ENCODE measurements at places on chromosomes 5 and 9. TPM values are rescaled to one million over a fixed set of nuclear protein-coding genes. Genes with fewer than 3 reads are reported as not detected.

Gene WDR55
- 35.7 TPM for total RNA-seq

Gene SPATA31D4
- total RNA-seq = not detected

Gene DNAH5
- total RNA-seq = not detected

Gene FST
- not detected for total RNA-seq

Gene S100Z
- total RNA-seq = 3.1 TPM

Gene PCDHAC1
- not detected for total RNA-seq

Gene INSL4
- not detected for total RNA-seq

Gene RNF180
- total RNA-seq = not detected

Gene CCL21
- total RNA-seq = not detected

Gene FAM169A
- total RNA-seq = 6.0 TPM

Gene BTNL8
- not detected for total RNA-seq

Gene PCDHAC2
- total RNA-seq = not detected

Gene CARTPT
- not detected for total RNA-seq

Gene TEK
- total RNA-seq = not detected

Gene PCDHGA8
- 0.07 TPM for total RNA-seq

Gene CLINT1
- 72.2 TPM for total RNA-seq

Gene PIP5KL1
- total RNA-seq = 1.8 TPM

Gene WDR38
- total RNA-seq = not detected

Gene ITGA2
- 5.4 TPM for total RNA-seq

Gene ZDHHC11B
- total RNA-seq = not detected

Gene PCDHGA2
- 0.07 TPM for total RNA-seq

Gene IFNK
- not detected for total RNA-seq

Gene IL6ST
- total RNA-seq = 95.2 TPM

Gene SEMA4D
- total RNA-seq = 399 TPM

Gene SH3GL2
- not detected for total RNA-seq

Gene GALNT12
- 4.0 TPM for total RNA-seq

Gene CBY3
- total RNA-seq = not detected

Gene MEIKIN
- total RNA-seq = not detected

Gene RABL6
- 107 TPM for total RNA-seq

Gene WDR31
- total RNA-seq = 2.0 TPM

Gene CDH10
- total RNA-seq = not detected

Gene FYB1
- total RNA-seq = 262 TPM

Gene EQTN
- not detected for total RNA-seq

Gene ZFR
- total RNA-seq = 59.1 TPM

Gene GKAP1
- total RNA-seq = 3.0 TPM

Gene GRAMD2B
- total RNA-seq = 7.5 TPM

Gene PIP5K1B
- total RNA-seq = 4.7 TPM

Gene ROR2
- 6.6 TPM for total RNA-seq

Gene MARVELD2
- 0.17 TPM for total RNA-seq

Gene IGFBPL1
- not detected for total RNA-seq

Gene RUSC2
- 3.6 TPM for total RNA-seq

All from T-helper 1 cell treated with Interleukin-12 subunit alpha and Interleukin-12 subunit beta and Interleukin-4 antibody, amounts not matched to agents 30 ng/mL and 1 ng/mL, for 36 hours (primary cell).